Activated gamma-delta T cell (primary cell): ENCODE measurements at places on chromosomes 1 and 21.

DNA sequence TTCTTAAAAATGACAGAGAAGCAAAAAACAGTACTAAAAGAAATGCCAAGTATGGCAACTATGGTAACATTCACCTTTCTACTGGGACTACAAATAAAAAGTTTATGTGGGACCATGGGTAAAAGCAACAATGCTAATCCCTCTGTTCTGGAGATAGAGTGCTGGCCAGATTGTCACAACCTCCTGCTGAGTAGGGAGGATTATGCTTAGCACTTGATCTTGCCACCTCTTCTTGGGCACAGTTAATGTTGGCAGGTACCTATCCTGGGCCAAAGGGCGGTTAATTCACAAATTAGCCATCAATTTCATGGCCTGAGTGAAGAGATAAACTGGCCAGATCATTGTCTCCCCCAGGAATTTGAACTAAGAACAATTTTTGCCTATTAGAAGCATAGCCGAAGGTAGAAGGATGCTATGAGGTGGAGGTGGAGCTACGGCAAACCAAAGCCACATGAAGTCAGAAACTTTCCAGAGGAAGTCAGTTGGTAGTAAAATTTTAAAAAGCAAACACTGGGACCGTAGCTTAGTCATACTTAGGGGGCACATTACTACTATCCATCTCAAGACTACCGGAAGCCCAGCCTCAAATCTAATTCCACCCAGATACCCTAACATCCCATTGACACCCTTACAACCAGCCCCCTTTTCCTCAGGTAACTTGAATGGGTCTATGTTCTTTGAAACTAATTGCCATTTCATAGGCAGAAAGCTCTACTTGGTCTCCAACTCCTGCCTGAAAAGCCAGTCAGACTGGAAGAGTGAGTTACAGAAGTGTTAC, 2.7 kb downstream of the SCYL3 start:
- no peak for DNase-seq

- DNase-seq = no peak
Observed at GRCh38 chr21:36079010-36079649, 9.3 kb downstream of the CBR1 start.

GRCh38 chr1:41673806-41674205, 189.3 kb upstream of the EDN2 start:
- no peak for DNase-seq

- DNase-seq = no peak
Observed at GRCh38 chr1:203051841-203052324, 25.6 kb downstream of the PPFIA4 start.

DNA sequence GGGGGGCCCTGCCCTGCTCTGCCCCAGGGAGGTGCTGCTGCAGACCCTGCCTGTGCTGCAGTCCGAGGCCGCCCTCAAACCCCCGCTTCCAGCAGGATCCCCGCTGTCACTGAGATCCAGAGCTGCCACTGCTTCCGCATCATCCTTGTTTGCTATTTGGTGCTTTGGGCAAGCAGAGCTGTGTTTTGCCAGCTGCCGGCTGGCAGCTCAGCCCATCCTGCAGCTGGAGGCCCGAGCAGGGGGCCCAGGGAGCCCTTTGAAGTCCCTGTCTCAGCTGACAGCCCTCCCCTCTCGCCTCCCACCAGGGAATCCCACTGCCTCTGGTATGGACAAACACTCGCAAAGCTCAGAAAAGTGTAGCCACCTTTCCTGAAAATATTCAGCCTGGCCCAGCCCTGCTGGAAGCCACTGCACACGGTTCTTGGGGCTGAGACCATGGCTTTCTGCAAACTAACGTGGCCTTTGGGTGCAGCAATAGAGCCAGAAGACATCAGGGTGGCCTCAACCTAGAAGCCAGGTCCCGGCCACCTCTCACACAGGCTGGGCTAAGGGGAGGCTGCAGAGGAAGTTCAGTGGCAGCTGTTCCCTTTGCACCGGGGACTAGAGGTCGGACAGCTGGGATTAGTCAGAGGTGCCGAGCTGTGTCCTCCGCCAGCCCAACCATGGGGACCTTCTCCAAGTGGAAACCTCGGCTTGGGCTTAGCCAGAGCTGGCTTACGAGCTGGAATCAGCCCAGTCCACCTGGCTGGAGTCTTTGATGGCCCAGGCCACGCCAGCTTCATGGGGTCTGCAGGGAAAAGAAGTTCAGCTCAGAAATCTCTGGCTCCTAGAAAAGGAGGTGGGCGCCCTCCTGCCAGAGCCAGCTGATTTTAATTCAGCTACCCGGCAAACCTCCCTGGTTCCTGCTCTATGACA, 107.1 kb downstream of the SPSB1 start:
- DNase-seq = no peak

GRCh38 chr1:44718091-44718490, 12.9 kb downstream of the RNU5D-1 start:
- no peak for DNase-seq

DNA sequence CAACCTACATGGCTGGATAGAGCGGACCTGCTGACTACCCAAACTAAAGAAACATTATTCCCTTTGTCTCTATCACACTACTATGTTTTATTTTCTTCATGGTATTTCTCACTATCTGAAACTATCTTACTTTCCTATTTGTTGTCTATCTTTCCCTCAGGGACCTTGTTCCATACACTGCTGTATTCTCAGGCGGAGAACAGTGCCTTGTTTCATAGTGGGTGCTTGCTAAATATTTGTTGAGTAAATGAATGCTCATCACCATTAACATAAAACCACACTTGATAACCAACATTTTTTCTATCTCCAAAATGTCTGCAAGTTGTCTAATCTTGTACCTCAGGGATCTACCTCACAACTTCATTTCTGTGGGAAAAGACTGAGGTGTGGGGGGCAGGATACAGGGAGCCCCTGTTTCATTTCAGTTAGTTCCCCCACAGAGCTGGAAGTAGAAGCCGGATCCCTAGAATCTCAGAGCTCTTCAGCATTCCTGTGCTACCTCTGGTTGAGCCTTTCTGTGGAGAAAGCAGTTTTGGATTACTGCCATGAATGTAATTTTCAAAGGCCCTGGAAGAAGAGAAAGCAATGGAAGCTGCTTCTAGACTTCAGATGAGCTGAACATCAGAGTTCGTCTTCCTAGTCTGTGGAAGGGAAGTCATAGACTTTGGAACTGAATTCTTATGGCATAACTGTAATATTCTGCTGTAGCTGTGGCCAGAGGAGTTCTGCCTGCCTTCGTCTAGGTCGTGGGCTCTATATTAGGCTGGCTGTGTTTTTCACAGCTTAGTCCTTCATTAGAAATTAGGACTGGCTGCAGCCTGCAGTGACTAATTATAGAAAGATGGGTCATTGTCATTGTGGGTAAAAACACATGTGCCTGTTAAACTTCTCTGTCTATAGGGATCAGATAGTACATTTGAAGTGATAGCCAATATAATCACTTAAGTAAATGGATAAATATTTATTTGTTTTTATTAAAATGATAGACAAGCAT, 293.2 kb upstream of the SGIP1 start:
- no peak for DNase-seq

GRCh38 chr1:84581648-84582047, 7.4 kb upstream of the CTBS start:
- DNase-seq = no peak

DNA sequence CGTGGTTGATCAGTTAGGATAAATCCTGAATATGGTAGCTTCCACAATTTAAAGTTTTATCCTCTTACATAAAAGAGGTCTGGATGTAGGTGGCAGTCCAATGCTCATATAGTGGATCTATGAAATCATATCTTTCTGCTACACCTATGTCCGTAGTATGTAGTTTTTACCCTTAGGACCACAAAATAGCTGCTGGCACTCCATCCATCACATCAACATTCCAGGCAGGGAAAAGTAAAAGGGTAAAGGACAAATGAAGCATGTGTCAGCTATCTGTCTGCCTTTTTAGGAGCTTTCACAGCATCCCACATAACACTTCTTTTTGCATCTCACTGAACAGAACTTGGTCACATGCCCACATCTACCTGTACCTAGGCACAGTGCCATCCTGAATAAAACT, 184.7 kb downstream of the ROR1 start:
- DNase-seq = no peak

DNA sequence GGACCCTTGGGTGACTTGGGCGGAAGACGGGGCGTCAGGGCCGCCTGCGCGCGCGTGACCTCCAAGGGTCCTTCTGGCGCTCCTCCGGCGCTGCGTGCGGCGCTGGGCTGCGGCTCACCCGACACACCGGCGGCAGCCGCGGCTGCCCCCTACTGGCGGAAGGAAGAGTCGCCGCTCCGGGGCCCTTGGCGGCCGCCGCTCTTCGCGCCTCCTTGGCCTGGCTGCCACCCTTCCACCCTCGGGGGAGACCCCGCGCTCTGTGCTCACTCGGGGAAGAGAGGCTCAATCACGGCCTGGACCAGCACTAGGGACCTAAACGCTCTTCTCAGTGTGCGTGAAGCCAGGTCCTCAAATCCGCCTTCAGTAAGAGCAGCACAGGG, 89.7 kb downstream of the DMRTA2 start:
- peak; percentile 17 for DNase-seq

DNA sequence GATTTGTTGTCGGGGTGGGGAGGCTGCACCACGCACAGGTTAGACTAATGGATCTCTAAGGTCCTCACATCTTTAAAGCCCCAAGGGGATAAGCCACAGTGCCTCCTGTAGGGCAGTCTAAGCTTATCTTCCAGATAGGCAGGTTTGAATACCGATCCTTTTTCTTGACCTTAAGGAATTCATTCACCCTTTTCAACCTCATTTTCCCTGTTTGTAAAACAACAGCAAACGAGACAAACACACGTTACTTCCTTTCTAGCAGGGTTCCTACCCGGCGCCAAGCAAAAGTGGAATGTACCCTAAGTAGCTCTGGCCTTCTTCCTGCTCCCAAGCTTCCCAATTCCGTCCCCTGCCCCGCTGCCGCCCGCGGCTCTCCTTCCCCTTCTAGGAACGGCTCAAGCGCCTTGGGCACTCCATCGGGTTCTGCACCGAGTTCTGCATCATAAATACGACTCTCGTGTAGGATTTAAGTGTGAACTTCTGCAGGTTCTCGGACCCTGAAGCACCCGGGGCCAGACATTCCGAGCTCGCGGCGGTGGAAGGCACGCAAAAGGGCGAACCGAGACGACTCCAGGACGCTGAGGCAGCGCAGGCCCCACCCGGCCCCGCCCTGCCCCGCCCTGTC, 548 bp upstream of the CDC20 start:
- DNase-seq = no peak

DNA sequence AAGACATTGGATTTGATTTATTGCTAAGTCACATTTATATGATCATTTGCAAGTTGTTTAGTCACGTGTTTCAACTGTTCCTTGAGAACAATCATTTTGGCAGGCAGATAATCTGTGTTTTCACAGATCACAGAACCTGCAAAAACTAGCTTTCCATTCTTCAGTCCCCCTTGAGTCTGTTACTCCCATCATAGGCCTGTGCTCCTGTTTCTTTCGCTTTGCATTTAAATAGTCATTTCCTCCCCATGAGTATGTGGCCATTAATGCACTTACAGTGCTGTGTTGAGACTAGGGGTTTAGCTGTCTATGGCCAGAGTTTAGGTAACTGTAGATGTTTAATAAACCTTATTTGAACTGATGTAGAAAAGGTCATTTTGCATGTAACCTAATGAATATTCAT, 214.5 kb downstream of the PATJ start:
- no peak for DNase-seq

- no peak for DNase-seq
Observed at GRCh38 chr1:160704250-160704649, 7.4 kb downstream of the CD48 start.

DNA sequence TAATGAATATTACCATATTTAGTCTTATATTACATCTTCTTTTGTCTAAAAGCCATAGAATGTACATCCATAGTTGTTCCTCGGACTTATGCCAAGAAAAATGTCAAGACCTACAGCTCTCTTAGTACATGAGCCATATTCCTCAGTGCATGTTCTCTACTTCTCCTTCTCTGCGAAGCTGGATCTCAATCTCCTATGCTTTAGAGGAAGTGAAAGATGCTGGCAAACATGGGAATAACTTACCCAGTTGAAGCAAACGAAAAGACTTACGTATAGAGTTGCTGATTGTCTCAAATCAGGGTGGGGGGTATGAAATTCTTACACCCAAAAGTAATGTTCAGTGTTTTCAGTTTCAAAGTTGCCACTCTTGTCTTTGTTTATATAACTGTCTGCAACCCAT, 32.7 kb downstream of the OR13G1 start:
- no peak for DNase-seq

- no peak for DNase-seq
Observed at GRCh38 chr1:228513236-228513900, 26.2 kb downstream of the RNF187 start.

DNA sequence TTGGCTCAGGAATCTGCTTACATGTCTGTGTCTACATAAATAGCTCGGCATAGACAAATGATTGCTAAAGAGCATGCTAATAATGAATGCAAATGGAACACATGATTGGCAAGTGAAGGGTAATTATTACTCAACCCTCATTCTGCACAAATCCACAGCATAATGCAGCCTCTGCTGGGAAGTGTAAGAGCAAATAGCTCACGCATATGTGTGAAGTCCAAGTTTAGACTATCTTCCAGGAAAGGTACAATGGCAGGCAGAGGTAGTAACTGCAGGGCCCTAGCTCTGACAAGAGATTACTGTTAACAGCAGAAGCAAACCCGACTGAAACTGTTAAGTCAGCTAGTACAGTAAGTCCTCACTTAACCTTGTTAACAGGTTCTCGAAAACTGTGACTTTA, 7.0 kb upstream of the IL6R start:
- DNase-seq = no peak

- DNase-seq = no peak
Observed at GRCh38 chr1:28905921-28906666, 8.3 kb upstream of the EPB41 start.

DNA sequence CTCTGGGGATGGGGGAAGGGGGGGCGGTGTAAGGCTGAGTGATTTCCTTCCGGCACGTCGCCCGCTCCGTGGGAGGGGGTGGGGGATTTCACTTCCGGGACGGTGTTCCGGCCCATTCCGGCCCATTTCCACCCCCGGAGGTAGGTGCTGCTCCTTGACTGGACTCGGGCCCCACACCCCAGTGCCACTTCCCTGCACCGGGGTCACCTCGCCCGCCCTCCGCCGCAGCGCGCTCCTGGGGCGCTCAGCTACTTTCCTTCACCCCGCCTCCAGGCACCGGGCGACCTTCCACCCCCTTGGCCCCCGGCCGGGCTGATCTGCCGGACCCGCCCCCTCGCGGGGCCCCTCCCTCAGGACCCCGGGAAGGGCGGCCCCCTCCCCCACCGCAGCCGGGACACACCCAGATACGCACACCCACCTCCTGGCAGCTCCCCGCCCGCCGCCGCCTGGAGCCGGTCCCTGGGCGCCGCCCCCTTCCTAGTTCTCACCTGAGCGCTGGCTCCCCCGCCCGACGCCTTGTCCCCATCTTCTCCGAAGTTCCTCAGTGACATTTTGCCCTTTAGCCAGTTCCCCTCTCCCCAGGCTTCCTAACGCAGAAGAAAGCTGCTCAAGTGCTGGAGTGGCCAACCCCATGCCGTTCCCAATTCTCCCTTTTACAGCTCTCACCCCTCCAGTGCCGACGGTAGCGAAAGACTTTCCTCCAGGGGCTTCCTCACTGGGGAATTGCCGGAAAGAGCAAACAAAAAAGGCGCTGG, at the start of gene ZBTB37:
Gene ZBTB37 (plus strand): TSS at position 115 of the 755 bp plus-strand sequence. CDS start 1,846 bp downstream, outside the sequence.
- DNase-seq = peak; percentile 73

DNA sequence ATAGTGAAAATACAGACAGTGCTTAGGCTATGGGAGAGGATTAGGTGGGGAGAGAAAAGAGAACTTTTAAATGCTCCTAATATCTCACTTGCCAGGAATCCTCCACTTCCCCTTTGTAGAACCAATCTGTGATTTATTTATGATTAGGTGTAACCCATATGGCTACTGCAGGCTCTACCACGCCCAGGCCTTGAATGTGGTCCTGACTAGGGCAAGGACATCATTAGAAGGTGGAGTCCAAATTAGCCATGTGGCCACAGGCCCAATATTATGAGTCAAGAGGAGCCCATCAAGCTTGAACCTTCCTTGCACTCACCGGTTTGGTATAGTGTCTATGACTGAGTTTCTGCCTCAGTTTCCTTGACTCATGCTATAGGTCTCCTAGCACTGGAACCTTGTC, 141.4 kb downstream of the HMGB4 start:
- no peak for DNase-seq
